Activated CD8-positive, alpha-beta memory T cell treated with anti-CD3 and anti-CD28 coated beads, Interleukin-2, amount 50 U/mL, for 4 hours (primary cell): ENCODE measurements at places on chromosomes 7 and 10.

DNA sequence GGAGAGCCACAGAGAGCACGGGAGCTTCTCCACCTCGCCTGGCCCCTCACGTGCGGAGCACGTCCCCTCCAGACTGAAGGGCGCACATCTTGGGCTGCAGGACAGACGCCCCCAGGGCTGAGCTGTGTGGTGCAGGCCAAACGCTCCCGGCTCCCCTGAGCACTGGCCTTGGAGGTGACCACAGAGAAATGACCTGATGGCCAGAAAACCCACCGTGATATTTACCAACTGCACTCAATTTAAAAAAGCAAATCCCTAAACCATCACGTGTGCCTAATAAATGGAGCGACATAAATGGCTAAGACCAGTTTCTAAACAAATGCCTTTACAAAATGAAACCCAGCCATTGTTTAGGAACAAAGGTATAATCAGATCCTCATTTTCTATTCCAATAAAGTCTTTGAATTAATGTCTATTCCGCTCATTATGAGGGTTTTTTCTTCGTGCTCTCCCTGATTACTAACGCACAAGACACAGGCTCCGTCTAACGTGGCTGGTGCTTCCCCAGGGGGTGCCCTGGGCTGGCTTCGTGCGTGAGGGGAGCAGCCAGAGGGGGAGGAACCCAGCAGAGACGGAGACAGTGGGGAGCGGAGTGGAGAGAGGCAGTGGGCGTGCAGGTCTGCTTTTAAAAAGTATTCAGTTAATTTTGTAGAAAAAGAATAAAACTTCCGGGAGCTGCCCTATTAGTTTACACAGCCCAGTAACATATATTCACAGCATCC, 190.3 kb downstream of the DNAJB6 start:
- DNase-seq = peak; percentile 3

GRCh38 chr7:138963675-138964074, 17.5 kb downstream of the KIAA1549 start:
- DNase-seq = no peak

- no peak for DNase-seq
Measured at GRCh38 chr7:135553346-135553745, 4.4 kb upstream of the NUP205 start.

- no peak for DNase-seq
Measured at GRCh38 chr10:101993221-101993620, 62.8 kb downstream of the ARMH3 start.

- DNase-seq = no peak
Measured at GRCh38 chr10:4094751-4095150, 309.7 kb upstream of the KLF6 start.

DNA sequence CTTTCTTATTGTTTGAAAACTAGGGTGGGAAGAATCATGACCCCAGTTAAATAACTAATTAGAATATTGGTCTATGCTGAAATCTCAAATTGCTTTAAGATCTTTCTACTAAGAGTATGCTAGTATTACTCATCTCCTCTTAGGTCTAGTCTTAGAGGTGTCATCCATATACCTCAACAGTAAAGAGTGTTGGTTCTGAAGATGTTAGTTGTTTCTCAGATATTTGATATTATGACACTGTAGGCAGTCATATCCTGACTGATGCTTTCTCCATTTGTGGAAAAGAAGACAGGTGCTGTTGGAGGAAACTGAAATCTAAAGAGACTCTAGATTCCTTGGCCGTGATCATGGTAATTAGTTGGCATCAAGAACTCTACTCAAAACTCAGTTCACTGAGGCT, 21.2 kb downstream of the BPGM start:
- no peak for DNase-seq

DNA sequence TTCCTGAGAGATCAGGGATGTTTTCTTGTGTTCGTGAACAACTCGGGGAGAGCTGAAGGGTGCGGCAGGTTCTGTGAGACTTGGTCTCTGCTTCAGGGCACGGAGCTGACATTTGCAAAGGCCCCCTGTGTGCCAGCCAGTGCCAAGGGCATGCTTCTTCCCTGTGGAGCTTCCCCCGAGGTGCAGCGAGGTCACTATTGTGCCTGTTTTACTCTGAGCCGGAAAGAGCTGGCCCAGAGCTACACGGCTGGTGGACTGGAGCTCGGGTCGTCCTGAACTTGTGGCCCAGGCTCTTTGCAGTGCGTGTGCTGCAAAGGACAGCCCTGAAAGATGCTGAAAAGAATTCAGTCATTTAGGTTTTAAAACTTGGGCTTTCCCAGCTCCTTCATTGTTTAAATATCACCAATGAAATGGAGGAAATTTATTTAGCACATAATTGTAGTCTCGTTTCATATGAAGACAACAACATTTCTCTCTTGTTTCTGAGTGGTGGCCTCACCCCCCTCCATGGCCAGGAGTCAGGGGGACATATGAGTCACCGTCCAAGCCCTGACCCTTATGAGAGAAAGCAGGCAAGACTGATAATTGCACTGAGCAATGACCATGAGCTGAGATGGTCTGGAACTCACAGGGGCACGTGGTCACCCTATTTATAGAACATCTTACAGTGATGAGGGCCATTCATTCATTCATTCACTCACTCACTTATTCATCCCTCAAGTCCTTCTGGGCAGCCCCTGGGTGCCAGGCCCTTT, 102.6 kb downstream of the PTPRE start:
- DNase-seq = no peak

DNA sequence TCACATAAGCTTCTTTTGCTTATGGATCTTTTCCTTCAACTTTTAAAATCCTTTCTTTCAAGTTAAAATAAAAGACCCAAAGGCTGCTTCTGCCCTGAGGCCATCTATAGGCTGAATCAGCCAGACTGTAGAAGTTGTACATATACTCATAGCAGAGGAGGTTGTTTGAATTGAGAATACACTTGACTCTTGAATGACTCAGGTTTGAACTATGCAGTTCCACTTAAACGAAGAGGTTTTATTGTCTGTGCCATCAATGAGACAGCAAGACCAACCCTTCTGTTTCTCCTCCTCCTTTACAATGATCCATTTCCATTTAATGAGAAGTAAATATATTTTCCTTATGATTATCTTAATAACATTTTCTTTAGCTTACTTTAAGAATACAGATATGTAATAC, 5.8 kb downstream of the ZNF365 start:
- no peak for DNase-seq

GRCh38 chr7:147833970-147834369, 756.6 kb upstream of the C7orf33 start:
- DNase-seq = no peak

DNA sequence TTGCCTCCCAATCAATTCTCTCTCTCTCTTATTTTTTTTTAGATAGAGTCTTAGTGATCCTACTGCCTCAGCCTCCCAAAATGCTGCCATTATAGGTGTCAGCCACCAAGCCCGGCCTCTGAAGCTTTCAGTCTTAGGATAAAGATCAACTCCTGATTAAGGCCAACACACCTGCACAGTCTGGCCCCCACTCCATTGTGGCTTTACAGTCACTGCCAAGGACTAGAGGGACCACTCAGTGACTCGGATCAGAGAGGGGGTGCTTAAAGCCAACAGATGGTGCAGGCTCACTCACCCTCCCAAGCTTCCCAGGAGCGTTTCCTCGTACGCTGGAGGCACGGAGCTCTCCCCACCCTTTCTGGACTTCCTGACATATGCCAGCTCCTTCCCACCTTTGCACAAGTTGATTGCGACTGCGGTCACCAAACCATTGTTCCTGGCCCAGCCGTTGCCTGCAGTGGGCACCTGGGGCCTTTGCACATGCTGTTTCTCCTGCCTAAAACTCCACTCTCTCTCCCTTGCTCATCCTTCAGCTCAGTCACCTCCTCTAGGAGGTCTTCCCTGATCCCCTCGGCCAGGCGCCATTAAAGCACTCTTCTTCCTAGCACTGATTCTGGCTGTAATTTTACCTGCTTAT, 1.7 kb upstream of the CDH23 start:
- DNase-seq = no peak

- no peak for DNase-seq
Measured at GRCh38 chr7:112484671-112485167, 3.9 kb downstream of the LSMEM1 start.

- DNase-seq = no peak
Measured at GRCh38 chr7:28554802-28555471, 142.6 kb downstream of the CREB5 start.

DNA sequence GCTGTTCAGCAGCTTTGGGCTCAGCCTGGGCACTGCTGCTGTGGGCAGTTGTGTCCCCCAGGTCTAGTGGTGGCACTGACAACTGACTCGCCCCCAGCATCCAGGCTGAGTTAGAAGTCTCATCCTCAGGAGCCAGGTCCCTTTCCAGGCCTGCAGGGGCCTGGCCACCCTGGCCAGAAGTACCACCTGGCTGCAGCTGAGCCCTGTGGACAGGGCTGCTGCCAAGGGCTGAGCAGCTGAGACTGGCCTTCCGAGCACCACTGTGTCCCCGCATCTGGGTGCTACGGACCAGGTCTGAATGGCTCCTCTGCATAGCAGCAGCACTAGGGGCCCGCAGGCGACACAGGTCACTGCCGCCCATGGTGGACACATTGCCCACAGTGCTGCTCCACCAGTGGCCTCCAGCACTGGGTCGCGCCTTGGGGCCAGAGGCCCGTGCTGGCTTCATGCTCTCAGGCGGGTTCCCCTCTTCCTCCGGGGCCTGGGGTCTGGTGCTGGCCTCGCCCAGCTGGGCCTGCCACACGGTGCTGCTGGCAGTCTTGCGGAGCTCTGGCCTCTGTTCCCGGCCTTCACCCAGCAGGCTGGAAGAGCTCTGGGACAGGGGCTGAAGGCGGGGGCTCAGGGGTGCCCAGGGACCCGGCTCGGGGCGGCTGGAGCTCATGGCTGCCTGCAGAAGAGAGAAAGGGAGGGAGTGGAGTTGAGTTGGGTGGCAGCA, 6.2 kb downstream of the GPRIN2 start:
- DNase-seq = peak; percentile 12
